Aorta (tissue), 5 donors: ENCODE measurements at places on chromosomes 3 and 15.

DNA sequence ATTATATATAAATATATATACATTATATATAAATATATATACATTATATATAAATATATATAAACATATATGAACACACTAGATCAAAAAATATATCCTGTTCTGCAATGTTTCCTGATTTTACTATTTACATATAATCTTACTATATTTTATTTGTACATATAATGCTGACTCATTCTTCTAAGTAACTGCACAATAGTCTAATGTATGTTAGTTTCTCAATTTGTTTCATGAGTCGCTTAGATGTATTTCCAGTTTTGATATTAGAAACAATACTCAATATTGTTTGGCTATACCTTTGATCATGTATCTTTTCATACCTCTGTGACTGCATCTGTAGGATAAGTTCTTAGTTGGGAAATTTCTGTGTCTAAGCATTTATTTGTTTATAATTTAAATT lies 669.9 kb upstream of the CCDC54 start:
- DNase-seq: no peak

DNA sequence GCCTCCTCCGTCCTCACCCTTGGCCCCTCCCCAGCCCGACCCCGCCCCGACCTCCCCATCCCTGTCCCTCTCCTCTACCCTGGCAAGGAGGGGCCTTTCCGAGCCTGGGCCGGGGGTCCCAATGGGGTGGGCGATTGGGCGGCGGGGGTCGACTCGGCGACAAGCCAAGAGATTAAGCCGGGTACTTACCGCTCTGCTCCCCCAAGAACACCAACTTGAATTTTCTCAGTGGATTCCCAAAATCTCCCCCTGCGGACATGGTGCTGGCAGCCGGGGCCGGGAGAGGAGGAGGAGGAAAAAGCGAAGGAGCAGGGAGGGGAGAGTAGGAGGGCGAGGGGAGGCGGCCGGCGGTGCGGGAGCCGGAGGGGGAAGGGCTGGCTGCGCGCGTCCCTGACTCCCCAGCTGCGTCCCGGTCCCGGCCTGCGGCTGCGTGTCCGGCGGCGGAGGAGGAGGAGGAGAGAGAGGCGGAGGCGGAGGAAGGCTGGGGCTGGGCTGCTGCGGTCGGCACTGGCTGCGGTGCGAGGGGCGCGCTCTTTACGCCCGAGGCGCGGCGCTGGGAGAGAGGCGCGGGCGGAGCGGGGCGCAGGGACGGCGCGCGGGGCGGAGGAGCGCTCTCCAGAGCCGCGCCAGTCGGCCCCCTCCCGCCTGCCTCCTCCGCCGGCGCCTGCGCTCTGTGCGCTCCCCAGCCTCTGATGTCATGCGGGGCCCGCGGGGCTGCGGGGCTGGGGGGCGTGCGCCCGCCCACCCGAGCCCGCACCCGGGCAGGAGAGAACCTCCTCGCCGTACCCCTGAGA lies at the start of gene RAB6B:
TSS of gene RAB6B (minus strand) at position 675 of the 794 bp plus-strand sequence. CDS start at position 259, 416 bp downstream.
- peak; percentile 54 for DNase-seq

DNA sequence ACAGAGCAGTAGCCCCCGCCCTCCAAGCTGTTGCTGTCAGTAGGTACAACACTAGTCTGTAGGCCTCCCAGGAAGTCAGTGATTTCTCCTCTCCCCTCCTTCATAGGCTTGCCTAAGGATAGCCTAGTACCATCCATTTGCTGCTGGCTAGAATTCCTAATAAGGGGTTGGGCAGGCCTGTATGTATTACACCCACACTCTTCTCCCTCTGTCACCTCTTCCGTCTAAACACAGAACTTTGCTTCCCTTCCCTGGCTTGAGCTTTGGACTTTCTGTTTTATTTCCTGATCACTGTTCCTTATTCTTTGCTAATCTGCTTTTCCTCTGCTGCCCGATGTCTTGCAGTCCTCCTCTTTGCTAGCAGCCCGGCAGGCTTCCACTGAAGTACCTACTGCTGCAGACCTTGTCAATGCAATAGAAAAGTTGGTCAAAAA lies 93.4 kb upstream of the UMPS start:
- no peak for DNase-seq

GRCh38 chr15:64466408-64467141 lies 6.2 kb downstream of the ZNF609 start:
- no peak for DNase-seq

DNA sequence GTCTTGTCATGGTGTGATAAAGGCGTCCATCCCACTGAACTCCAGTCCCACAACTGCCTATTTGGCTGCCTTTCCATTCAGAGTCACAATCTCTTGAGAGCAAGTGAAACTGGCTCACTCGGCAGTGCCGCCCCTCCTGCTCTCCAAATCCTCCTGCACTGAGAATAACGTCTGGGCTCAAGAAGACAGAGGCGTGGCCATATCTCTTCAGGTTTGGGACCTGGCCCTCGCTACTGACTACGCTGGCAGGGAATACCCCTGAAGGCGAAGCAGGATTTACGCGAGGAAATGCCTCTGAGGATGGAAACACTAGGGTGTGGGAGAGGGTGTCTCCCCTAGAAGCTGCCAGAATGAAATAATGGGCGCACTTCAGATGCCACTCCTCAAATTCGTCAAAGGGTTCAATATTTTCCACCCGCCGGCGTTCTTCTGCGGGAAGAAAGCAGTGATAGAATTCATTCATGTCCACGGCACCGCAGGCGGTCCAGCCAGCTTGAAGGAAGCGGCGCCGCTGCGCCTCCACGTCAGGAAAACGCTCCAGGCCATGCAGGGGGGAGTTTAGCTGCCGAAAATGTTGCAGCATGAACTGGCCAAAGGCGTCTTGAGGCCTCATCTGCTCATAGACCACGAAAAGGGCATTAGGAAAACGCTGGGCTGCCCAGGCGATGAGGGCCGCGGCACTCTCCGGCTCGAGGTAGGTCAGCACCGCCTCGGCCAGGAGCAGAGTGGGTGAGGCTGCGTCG lies 985 bp downstream of the LCMT2 start:
- DNase-seq: peak; percentile 54

DNA sequence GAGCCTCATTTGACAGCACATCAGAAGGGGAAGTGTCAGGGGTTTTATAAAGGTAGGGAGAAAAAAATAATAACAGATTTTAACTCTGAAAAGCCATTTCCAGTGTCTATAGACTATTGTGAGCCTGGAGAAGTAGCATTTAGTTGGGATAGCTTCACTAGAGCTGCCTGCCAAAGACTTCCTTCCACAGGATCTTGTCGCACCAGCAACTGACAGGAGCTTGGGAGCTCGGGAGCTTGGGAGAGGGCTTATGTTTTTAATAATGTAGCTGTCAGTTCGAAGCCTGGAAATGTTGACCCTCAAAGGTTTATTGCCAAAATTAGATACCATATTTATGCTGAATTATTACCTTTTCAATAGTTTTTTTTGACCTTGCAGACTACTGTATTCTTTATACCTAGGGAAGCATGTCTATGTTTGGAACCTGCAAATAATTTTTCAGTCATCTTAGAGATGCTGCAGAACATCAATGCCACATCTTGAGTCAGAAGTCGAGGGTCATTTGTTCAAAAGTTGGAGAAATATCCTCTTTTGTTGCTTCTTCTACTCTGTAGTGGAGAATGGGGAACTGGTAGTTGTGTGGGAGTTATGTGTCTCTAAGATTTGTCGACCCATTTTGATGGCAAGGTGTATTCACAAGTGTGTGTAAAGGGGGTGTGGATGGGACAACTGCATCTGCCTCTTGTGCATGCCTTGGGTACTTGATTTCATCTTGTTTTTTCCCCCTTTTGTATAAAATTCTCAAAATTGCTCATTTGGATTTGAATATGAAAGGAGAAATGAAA lies 41.7 kb downstream of the ARPP21 start:
- no peak for DNase-seq

DNA sequence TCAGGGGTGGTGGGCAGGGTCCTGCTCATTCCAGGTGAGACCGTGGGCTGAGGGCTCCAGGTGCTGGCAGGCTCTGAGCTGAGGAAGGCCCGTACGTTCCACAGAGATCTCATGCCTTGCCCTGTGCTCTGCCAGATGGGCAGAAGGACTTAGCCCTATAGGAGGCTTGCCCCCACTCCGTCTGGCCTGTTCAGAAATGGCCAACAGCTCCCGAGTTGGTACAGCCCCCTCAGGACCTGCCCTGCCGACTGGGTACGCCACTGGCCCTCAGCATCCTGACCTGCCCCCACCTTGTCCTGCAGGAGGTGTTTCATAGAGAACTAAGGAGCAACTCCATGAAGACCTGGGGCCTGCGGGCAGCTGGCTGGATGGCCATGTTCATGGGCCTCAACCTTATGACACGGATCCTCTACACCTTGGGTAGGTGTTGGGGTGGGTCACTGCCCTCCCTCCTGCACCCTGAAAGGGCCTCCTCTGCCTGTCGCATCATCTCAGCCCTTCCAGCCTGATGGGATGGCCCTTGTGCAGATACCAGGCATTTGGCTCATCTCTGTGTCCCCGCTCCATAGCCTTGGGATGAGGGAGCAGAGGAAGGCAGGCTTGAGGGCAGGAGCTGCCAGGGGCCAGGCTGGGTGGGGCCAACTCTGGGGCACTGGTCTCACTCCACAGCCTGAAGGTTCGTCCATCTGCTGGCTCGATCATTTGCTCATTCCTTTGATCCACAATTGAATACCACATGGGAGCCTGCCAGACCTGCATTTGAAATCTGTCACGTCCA lies 14.2 kb downstream of the TMEM43 start:
- no peak for DNase-seq

- no peak for DNase-seq
Measured at GRCh38 chr3:98589331-98590036, 3.9 kb downstream of the CPOX start.

- no peak for DNase-seq
Measured at GRCh38 chr3:56931836-56932235, 128.6 kb upstream of the SPATA12 start.

GRCh38 chr15:100341750-100342560 lies at the start of gene ADAMTS17:
ADAMTS17 (minus strand) TSS chr15:100341975; CDS start chr15:100341899, 76 bp downstream.
- peak; percentile 97 for DNase-seq

DNA sequence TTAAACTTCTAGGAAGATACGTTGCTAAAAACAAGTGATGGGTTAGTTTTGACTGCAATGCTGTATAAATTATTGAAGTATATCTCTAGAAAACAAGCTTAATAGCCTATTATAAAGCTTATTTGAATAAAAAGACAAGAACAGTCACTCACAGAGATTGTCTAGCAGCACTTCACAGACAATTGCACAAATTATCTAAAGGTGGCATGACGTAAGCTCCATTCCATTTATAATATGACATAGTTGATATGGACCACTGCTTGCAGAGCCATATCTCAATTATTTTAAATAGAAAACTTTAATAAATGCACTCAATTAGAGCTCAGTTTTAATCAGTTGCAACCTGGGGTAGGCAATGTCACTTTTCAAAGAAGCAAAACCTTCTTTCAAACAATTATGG lies 319.9 kb upstream of the GBE1 start:
- DNase-seq: no peak

- DNase-seq: no peak
Measured at GRCh38 chr3:184602372-184603150, 41.0 kb downstream of the EPHB3 start.

DNA sequence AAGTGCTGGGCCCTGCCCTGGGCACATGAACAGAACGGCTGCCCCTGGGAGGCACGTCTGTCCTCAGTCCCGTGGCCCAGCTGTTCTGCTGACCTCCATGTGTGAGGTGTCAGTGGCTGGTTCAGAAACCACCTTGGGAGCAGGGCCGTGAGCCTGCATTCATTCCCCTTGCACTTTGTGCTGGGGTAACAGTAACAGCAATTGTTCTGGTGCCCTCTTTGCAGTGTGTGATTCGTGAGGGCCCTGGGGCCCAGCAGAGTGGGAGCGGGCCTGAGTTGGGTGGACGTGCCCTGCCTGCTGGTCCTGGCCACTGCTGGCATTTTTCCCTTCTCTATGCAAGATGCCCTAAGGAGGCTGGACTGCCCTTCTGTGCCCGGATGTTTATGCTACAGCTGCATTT lies 50.4 kb upstream of the MYZAP start:
- DNase-seq: no peak

GRCh38 chr3:64837126-64837738 lies 149.4 kb upstream of the ADAMTS9 start:
- no peak for DNase-seq

DNA sequence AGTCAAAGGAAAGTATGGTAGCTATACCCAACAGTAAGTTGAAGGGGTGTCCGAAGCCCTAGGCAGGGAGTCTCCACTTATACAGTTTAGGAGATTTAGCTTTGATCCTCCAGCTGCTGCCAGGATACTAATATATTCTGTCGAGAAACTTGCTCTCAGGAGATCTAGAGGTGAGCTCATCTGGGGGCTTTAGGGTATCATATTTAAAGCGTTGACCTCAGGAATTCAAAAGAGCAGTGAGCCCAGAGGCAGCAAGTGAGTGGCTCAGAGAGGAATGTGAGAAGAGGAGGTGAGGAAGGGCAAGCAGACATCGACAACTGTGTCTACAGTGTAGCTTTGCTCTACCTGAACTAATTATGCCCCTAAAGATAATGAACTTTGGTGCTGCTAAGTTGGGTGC lies 245.1 kb upstream of the LRTM1 start:
- no peak for DNase-seq

GRCh38 chr15:74540161-74540760 lies 759 bp upstream of the ARID3B start:
- DNase-seq: no peak

- DNase-seq: no peak
Measured at GRCh38 chr3:37170060-37170459, 4.3 kb downstream of the LRRFIP2 start.

- DNase-seq: no peak
Measured at GRCh38 chr15:84033793-84034553, 201.6 kb upstream of the GOLGA6L4 start.

GRCh38 chr3:18481946-18482548 lies 56.9 kb upstream of the SATB1 start:
- no peak for DNase-seq

DNA sequence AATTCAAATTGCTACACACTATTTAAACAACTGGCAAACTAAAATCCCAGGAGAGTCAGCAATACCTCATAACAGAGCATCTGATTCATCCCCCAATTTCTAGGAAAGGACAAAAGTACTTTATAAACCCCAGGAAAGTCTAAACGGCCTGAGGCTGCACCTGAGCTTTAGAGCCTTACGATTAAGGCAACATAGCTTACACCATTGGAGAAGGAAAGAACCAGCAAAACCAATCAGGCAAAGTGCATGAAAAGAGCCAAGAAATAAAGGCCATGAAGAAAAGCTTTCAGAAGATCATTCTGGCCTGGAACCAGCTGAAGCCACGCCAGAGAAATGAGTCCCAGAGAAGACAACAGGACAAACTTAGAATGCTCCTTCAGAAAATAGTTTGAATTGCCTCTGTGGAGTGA lies 48.1 kb downstream of the PTPN9 start:
- no peak for DNase-seq

- DNase-seq: no peak
Measured at GRCh38 chr3:72768936-72769335, 79.3 kb downstream of the SHQ1 start.

DNA sequence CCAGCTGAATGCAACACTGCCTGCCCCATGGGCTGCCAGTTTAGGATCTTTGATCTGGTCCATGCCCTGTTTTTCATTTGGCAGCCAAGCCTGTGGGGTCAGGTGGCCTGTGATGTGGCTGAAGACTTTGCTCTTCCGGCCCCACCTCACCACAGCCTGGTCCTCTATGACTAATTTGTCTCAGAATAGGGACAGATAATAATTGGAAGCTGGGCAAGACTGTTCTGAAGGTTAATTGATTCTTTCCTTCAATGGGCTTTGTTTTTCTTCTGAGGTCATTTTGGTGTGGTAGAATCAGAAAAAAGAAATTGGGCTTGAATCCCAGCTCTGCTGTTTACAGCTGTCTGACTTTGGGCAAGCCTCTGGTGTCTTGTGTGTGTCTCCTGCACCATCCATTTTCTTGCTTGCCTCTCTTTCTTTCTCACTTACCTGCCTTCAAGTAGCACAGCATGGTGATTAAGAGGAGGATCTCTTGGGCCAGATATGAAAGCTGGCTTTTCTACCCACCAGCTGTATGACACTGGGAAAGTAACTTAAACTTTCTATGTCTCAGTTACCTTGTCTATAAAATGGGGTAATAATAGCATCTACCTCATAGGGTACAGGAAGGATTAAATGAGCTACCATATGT lies 24.2 kb downstream of the ABHD2 start:
- peak; percentile 80 for DNase-seq
